ELR (cell line): ENCODE measurements at places on chromosomes 7 and 10.
A peak's percentile ranks its signal among the peaks of the same experiment; 100 is the strongest.

DNA sequence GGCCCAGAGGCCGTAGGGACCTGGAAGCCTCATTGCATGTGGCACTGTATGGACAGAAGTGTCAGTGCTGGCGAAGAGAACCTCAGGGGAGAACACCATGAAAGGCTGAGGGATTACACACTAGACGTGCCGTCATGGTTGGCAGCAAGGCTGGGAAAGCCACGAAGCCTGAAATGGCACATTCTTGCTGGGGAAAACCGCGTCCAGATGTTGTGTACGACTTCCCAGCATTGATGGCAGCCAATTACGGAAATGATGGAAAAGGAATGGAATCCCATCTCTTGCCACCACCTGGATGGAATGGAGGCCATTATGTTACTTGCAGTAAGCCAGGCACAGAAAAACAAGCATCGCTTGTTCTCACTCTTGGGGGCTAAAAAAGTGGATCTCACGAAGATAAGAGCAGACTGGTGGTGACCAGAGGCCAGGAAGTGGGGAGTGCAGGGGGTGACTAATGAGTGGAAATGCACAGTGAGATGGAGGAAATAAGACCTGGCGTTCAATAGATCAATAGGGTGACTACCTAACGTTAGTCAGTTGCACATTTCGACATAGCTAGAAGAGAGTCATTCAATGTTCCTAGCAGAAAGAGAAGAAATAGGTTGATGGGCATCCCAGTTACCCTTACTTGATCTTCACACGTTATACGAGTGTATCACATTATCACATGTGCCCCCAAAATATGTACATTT, 14.6 kb upstream of the PWWP2B start:
- peak; percentile 43 for DNase-seq

- no peak for DNase-seq
These were observed 1111.6 kb upstream of the SORCS1 start for GRCh38 chr10:108275895-108276685.

- DNase-seq = no peak
These were observed 5.2 kb downstream of the NMT2 start for GRCh38 chr10:15163253-15163828.

DNA sequence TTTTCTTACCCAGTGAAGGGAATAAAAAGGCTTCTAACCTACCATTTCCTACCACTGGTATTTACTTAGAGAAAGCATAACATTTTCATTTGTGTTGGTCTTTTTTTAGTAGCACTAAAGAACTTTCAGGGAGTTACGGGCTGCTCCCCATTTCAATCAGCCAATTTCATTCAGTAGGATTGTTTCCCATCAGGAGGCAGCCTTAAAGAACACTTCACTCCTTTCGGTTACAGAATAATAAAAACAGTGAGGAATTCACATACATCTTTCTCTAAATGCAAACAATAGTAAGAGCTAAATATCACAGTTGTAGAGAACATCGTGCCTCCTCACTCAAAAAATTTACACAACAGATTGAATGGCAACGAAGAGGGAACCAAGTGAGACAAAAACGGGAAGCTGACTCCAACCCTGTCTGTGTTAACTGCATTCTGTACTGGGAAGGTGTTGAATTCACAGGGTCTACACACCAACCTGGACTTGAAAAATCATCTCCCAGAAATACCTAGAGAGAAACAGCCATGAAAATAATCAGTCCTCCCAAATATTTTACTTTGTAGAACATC, 55.5 kb upstream of the ABLIM1 start:
- DNase-seq = no peak

DNA sequence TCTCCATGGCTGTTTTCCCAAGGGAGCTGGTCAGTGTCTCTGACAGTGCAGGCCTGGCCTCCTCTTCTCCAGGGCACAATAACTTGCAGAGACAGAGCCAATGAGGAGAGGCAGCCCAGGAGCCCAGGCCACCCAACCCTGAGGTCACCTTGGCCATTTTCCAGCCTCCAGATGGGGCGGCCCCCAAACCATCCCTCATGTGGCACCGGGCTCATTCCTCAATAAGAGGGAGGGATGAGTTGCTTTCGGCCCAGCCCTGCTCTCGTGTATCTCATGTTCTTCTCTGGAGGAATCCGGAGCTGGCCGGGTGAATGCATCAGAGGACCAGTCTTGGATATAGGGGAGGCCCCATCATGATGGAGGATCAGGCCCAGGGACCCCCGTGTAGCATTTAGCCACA, 98.9 kb downstream of the C10orf105 start:
- no peak for DNase-seq

DNA sequence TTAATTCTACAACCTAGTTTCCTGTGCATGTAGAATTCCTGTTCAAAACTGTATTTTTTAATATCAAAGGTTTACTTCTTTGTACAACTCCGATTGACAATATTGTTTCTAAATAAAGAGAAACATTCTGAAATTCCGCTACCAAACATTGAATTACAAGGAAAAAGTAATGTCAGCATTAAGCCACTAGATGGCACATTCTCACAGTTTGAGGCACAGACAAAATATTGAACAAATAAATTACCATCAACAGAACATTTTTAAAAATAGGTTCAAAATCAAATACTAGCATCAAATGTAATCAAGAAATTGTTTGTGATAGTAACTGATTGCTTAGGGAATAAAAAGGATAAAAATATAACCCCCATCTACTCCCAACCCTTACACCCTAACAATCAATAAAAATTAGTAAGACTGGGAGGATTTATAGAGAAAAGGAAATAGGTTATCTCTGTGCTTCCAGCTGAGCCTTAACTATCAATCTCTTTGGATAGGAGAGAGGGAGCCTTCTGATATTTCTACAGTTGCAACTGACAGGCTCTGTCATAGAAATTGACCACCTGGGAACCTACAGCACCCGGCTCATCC, 86.6 kb upstream of the C7orf33 start:
- DNase-seq = peak; percentile 46

DNA sequence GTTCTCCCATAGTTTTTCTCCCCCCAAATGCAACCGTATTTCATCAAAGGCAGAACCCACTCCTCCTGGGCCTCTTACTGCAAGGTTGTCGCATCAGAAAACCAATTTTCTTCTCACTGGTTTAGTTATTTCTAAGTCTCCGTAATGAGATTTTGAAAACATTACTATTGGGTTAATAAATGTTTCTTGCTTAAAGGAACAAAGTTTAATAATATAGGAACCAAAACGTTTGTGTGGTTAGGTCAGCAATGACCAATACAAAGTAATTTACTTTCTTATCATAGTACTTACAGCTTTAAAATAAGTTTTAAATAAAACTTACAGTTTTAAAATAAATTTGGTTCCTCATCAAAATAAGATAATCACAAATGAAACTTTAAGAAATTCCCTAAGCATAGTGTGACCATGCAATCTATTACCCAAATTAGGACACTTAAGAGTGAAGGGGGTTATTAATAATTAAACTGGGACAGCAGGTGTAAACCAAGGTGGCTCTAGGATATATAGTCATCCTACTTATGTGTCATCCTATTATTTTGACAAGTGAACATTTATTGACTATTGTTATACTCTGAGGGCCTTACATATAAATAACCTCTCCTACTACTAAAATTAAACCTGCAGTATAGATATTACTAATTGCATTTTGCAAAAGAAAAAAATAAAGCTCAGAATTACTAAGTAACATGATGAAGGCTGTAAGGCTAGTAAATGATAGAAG, 415.4 kb upstream of the LRRN3 start:
- no peak for DNase-seq

DNA sequence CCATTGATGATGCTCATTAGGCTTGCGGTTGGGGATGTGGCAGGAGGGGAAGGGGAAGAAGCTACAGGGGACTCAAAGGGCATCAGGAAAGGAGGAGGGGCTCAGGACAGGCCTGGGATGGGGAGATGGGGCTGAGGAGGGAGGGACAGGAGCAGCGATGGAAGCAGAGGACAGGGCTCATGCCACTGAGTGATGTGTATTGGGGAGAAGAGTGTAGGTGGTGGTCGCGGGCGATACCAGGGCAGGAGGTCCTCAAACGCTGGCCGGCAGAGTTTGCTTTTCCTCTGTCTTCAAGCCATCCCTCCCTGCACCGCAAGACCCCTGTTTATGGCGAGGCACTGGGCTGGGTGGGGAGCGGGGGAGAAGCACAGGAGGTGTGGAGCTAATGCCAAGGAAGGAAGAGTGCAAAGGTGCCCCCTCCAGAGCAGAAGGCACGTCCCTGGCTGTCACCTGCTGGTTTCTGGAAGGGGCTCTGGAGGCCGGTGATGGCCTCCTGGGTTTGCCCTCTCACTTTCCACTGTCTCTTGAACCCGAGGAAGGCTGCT, 134.7 kb downstream of the SVIL start:
- DNase-seq = no peak

DNA sequence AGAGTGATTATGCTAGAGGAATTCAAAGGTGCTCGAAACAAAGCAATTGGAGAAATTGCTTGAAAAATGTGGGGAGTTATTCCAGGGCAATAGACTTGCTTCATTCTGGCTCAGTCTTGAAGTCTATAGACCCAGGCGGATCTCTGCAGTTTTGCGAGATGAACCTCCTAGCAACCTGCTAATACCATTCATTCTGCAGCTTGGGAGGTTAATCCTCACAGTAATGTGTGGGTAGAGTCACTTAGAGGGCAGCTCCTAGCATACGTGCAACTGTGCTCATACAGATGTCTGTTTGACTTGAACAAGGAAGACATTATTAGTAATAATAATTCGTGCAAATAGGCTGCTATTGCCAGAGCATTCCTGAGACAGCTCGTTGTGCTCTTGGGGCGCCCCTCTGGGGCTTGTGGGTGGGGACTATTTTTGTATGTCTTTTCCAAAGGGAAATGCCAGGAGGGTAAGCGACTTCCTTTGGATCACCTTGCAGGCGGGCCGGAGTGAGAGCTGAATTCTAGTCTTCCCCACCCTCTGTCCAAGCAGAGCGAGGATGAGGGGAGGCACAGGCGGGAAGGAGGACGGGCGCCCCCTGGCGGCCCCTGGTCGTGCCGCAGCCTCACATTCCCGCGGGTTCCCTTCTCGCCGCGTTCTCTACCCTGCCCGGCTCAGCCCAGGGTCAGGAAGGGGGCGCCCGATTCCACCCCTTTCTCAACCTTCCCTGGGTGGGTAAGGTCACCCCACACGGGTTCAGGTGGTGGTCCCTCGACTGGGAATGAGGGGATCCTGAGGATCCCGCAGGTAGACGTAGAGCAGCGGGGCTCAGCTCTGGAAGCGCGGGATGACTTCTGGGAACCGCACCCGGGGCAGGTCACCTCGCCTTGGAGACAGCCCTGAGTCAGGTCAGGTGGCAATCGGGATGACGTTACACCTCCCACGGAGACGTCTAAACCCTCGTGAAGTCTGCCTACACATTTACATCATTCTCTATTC, 241.5 kb downstream of the PHTF2 start:
- peak; percentile 36 for DNase-seq

DNA sequence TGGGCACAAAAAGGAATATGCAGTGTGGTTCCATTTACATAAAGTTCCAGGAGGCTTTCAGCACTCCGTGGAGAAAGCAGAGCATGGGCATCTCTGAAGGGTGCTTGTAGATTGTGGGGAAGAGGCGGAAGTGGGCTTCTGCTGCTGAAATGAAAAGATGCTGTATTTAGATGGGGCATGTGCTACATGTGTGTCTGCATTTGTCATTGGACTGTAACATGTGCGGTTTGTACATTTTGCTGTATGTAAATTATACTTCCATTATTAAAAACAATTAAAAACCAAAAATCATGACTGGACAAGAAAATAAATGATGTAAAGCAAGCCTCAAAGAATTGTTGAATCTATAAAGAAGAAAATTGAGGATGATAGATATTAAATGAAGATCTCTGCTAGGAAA, 334.0 kb downstream of the WDR37 start:
- no peak for DNase-seq

- DNase-seq = no peak
These were observed 310.6 kb downstream of the HDAC9 start for GRCh38 chr7:18806177-18806576.

GRCh38 chr10:57664815-57665214, 602.9 kb downstream of the IPMK start:
- DNase-seq = no peak

- DNase-seq = no peak
These were observed 241.7 kb downstream of the GATA3 start for GRCh38 chr10:8296090-8296733.
